ENCODE measurements at places on chromosomes 3 and 15.

DNA sequence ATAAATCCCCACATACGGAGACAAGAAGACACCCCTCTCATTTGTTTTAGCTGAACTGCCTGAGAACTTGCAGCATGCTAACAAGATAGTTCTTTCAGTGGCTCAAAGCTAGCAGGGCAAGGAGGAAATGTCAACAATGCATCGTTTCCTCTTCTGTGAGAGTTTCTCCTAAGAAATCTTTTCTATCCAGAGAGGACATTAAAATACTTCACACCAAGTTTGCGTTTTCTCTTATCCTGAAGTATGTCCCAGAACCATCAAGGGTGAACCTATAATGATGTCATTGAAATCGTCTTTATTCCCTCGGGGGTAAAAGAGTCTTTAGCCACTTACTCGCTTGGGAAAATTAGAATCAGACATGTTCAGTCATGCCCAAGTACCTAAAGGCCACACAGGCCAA lies 541.7 kb upstream of the MDFIC2 start:
- DNase-seq = no peak

DNA sequence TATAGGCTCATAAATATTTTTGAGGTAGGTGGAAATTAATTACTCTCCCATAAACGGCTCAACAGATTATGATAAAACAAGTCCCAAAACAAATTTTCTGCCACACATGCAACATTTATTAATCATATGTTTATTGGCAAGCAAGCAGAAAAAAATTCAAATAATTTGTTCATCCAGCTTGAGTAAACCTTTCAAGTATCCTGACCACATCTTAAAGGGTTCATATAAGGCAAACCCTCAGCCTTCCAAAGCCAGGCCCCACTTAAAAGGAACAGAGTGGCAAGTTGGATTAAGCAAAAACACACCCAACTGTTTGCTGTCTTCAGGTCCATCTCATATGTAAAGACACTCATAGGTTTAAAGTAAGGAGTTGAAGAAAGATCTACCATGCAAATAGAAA lies 1042.3 kb downstream of the DIPK2A start:
- DNase-seq = peak; percentile 47

DNA sequence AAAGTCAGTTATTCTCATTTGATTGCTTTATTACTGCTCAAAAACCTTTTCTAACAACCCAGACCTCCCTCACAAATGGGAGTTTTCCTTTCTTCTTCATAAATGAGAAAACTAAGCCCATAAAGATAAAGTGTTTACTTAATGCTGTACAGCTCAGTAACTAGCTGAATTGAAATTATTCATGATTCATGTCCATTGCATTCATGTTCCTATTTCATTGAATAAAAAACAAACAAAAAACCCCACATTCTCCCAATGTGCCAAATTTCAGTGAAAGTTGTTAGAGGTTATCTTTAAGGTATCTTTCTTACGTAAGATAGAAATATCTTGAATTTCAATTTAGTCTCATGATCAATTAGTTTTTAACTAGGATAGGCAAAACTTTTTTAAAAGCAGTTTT lies 2.8 kb downstream of the PLSCR2 start:
- DNase-seq = peak; percentile 37

GRCh38 chr15:56978898-56979662 lies 60.6 kb downstream of the TCF12 start:
- DNase-seq = peak; percentile 63

DNA sequence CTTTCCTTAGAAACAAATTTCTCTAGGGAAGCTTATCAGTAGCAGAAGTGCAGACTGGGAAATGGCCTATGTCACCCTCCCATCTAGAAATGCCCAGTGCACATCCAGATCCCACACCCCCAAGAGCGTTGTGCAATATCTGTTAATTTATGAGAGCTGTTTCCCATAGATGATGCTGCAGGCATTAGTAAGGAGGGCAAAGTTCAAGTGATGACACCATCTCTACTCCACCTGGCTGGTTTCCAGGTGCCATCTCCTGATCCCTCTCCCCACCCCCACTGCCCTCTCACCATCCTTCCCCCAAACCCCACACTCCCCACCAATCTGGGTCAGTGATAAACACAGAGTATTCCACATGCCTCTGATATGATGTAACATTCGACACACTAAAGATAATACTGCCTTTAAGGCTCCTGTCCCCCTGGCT lies 39.4 kb downstream of the AGTR1 start:
- peak; percentile 84 for DNase-seq

DNA sequence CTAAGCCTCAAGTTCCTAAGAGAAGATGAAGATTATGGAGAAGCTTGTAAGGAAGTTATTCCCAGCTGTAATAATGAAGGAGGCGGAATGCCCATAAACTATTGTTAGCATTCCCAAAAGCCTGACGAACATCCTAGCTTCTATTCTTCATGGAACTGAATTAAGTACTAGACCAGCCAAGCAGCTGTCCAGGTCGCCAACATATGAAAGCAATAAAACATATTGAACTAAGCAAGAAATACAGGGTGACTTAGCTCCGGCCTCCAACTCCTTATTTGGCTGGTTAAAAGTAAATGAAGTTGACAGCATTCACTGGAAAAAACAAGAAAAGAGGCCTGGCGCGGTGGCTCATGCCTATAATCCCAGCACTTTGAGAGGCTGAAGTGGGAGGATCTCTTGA lies 174.0 kb upstream of the TPM1 start:
- peak; percentile 59 for DNase-seq

DNA sequence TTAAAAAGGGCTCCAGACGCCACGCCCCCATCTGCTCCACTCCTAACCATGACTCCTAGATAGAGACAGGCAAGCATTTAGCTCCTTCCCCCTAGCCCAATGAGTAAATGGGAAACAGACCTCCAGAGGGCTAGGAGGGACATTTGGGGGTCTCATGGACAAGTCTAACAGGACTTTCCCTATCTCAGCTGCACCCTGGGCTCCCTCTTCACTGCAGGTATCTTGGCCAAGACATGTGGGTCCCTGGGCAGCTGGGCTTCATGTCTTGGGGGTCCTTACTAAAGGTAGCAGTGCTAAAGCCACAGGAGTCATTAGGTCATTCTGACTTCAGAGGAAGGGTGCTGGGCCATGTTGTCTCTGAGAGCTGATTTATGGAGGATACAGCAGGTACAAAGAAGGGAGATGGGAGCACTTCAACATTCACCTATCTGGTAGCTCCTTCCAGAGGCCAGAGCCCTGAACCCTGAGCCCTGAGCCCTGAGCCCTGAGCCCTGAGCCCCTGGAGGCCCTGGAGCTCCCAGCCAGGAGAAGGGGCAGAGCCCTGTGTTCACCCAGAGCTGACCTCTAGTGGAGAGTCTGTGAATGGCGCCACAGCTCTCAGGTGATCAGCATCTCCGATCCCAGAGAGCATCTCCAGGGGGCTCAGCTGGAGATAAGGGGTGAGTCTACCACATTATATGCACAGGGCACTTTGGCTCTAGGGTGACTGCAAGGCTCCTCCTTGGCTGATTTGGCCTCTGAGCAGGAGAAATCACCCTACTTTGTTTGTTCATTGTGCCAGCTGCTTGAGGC lies 40.1 kb upstream of the EPHB1 start:
- peak; percentile 57 for DNase-seq

- DNase-seq = no peak
These were observed at the start of gene SLC6A1 for GRCh38 chr3:10992017-10992942. TSS of gene SLC6A1 (plus strand) at chr3:10992748. CDS start at chr3:11017212, 24,464 bp downstream.

DNA sequence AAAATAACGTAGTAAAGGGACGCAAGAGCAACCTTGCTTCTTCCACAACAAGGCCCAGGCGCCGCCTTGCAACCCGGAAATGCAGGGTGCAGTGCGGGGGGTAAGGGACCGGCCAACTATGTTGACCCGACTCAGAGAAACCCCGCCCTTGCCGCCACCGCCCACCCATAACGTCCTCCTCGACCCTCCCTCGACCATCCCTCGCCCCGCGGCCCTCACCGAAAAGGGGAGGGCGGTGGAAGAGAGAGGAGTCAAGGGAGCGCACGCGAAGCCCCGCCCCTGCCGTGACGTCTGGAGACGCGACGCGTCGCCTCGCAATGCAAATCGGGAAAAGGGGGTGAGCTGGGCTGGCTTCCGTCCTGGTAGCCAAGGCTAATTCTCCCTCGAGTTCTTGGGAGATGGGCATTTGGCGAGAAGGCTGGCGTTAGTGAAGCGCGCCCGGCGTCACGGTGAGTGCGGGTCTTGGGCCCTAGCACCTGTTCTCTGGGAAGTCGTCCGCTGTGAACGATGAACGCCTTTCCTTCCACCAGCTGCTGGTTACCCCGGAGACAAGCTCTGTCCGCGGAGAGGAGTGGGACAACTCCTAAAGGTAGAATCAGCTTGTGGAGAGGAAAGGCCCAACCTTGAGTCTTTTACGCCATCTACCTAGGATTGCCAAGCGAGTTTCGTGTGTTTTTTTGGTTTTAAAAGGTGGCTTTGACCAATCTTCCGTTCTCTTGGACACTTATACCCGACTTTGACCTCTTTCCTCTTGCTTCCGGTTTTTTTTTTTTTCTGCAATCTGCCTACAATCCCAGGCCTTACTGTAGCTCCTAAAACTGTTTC lies at the start of gene USP8:
TSS of gene USP8 (plus strand) at position 340 of the 825 bp plus-strand sequence. CDS start 14,669 bp downstream, outside the sequence.
- DNase-seq = peak; percentile 97

DNA sequence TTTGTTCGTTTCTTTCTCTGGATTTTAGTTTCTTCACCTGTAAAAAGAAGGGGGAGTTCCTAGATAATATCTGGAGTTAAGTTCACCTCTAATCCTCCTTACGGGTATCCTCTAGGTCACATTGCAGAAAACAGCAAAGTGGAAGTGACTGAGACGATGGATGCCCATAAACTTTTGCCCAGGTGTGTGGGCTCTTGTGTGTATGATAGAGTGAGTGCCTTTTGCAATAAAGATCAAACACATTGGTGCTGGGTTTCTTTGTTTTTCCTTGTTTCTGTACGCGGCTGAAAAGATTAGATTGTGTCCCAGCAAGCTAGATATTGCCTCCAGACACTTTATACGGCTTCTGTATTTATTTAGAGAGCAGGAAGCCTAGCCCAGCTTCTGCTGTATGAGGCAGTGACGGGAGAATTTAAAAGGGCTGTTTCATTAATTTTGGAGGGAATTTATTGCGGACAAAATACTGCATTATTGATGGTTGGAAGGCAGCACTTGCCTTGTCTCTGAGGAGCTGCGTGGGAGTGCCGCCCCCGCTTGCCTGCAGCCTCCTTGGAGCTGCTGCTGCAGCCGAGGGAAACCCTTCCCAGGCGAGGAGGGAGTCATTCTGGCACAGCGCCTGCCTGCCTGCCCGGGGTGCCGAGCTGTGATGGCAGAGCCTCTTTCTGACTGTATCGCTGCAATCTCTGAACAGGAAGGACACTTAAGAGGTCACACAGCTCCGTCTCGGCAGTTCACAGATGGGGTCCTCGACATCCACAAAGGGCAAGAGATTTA lies 38.5 kb downstream of the PYDC2 start:
- peak; percentile 61 for DNase-seq

GRCh38 chr3:177713928-177714900 lies 516.9 kb upstream of the TBL1XR1 start:
- no peak for DNase-seq

- DNase-seq = peak; percentile 42
These were observed 10.3 kb downstream of the GPR156 start for GRCh38 chr3:120274739-120275167.

- no peak for DNase-seq
These were observed 312.9 kb downstream of the RORA start for GRCh38 chr15:60916032-60916678.

- no peak for DNase-seq
These were observed 19.4 kb downstream of the RASGRP1 start for GRCh38 chr15:38545179-38545578.

DNA sequence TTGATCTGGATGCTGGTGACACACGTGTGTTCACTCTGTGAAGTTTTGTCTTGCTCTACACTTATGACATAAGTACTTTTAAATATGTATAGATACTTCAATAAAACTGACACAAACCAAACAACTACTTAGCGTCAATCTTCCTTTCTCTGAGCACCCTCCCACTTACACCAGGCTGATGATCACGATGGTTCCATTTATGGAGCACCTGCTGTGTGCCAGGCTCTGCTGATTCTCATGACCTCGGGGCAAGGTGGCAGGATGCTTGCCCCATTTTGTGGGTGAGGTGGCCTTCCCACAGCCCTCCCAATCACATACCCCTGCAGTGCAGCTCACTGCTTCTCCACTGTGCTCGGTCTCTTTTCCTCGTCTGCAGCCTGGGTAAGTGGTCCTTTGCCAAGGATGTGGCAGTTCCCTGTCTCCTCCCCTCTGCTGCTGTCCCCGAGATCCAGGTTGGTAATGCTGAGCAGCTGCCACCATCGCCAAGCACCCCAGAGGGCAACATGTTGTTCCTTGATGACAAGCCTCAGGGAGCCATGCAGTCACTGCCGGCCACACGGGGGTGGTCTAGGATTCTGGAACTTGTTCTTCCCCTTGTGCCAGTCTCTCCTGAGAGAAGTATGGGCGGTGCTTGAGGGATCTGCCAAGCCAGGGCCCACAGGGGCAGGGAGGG lies 20.6 kb upstream of the ADCY5 start:
- DNase-seq = no peak

GRCh38 chr15:36007699-36008098 lies 461.7 kb upstream of the DPH6 start:
- DNase-seq = no peak

- DNase-seq = peak; percentile 83
These were observed 30.5 kb upstream of the MYZAP start for GRCh38 chr15:57561041-57561711.

GRCh38 chr3:108070356-108070755 lies 20.5 kb downstream of the CD47 start:
- DNase-seq = no peak

DNA sequence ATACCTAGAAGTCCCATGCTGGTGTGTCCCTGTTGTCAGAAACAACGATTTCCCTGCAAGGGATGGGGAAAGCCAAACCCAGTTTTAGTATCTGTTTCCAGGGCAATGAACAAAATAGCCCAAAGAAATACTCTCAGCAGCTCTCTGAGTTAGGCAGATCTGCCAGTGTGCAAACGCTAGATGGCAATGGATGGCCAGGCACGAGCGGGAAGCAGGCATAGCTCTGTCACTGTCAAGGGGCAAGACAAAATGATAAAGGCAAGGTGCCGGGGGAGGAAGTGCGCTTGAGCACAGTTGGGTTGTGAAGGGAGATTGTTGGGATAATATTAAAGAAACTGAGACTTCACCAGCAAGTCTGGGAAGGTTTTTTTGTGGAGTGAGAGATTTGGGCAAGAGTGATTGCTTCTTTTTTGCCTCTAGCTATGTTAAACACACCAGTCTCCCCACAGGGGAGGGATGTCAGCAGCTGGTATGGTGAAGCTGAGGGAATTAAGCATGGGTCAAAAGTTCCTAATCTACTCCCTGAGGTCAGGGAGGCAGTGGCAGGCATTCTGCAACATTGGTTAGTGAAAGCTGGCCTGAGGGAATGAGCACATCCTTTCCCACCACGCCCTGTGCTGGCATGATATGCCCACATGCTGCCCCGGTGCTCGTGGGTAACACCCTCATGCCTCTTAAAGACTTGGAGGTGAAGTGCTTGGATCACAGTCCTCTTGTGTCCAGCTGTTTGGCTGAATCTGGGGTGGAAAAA lies 117.5 kb downstream of the PDCD6IP start:
- DNase-seq = peak; percentile 24

- DNase-seq = peak; percentile 35
These were observed 16.7 kb downstream of the DCBLD2 start for GRCh38 chr3:98884675-98885371.
